RPMI7951 (cell line): ENCODE measurements at places on chromosomes 1 and 21.

- no peak for DNase-seq
Observed at GRCh38 chr1:202143768-202144401, 652 bp downstream of the ARL8A start.

DNA sequence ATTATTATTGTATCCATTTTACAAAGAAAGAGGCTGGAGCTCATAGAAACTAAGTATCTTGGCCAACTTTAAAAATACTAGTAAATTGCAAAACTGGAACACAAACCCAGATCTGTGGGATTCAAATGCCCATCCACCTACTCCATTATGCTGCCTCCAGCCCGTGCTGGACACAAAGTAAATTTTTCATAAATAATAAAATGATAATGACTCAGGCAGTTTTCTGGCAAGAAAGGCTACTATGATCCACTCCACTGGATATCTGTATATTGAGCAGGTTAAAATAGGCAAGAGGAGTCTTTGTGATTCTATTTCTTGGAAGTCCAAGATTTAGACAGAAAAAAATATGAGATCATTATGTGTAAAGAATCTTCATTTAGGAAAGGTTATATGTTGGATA is 138.3 kb upstream of the DUSP10 start:
- no peak for DNase-seq

GRCh38 chr1:160651433-160652064 is 4.7 kb upstream of the SLAMF1 start:
- no peak for DNase-seq

GRCh38 chr1:22812993-22813790 is 102.6 kb downstream of the EPHB2 start:
- DNase-seq = no peak

GRCh38 chr1:30283199-30283962 is 440.0 kb downstream of the MATN1 start:
- DNase-seq = no peak

- no peak for DNase-seq
Observed at GRCh38 chr1:64892576-64893573, 73.5 kb downstream of the JAK1 start.

DNA sequence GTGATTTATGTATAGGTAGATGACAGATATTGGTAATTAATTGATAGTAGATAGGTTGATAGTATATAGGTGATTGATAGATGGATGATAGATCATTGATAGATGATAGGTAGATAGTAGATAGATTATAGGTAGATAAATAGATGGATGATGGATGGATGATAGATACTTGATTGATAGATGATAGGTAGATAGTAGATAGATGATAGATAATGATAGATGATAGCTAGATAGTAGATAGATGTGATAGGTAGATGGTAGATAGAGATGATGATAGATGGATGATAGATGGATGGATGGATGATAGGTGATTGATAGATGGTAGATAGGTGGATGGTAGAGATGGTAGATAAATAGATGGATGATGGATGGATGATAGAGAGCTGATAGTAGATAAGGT is 62.0 kb upstream of the SAMD11 start:
- no peak for DNase-seq

GRCh38 chr1:231882790-231883189 is 256.2 kb downstream of the DISC1 start:
- no peak for DNase-seq

DNA sequence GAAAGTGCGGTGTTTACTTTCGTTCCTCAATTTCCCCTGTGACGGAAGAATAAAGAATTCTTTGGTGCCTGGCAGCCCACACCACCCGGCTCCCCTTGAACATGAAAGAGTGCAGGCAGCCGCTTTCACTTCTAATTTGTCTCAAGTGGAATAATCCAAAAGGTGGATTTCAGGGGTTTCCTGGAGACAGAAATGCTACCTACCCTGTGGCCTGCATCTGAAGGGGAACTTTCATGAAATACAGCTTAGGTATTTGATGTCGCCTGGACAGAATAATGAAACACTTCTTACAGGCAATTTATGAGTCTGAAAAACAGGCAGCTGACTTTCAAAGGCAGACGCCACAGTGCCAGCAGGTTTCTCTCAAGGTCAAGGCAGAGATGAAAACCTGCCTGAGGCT is 169.5 kb upstream of the USP24 start:
- no peak for DNase-seq

- no peak for DNase-seq
Observed at GRCh38 chr1:76725864-76726619, 141.2 kb upstream of the ST6GALNAC5 start.

- peak; percentile 8 for DNase-seq
Observed at GRCh38 chr1:110176299-110176956, 26.1 kb downstream of the SLC6A17 start.
